ENCODE measurements at places on chromosomes 11 and 22.

- no peak for DNase-seq
These were observed 21.1 kb upstream of the RDX start for GRCh38 chr11:110317516-110317932.

- peak; percentile 70 for DNase-seq
These were observed 6.7 kb upstream of the MCAM start for GRCh38 chr11:119323532-119324033.

GRCh38 chr22:27810609-27811151 is 9.1 kb upstream of the MN1 start:
- DNase-seq: no peak

DNA sequence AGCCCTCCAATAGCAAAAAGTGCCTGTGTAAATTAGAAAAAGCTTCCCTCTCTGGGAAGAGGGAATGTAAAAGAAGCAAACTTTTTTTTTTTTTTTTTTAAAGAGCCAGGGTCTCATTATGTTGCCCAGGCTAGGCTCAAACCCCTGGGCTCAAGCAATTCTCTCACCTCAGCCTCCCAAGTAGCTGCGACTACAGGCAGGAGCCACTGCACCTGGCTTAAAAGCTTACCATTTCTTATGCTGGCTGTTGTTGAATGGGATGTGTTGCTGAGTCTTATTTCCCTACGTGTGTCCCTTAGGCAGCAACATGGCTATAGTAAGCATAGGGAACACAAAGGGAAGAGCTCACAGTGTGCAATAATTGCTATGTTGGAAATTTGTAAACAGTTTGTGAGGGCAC is 225.5 kb upstream of the CCDC90B start:
- no peak for DNase-seq

DNA sequence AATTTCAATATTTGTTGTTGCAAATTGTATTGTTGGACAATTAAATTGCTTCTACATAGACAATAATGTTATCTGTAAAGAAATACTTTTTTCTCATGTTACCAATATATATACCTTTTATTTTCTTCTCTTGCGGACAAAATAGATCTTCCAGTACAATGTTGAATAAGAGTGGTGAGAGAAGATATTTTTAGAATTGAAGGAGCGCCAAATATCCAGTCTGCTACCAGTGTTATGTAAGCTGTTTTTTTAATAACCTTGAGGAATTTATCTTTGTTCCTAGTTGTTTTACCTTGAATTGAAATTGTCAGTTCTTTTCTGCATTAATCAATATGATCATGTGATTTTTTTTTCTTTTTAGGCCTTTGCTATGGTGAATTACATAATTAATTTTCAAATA is 1702.5 kb upstream of the RAG2 start:
- no peak for DNase-seq

DNA sequence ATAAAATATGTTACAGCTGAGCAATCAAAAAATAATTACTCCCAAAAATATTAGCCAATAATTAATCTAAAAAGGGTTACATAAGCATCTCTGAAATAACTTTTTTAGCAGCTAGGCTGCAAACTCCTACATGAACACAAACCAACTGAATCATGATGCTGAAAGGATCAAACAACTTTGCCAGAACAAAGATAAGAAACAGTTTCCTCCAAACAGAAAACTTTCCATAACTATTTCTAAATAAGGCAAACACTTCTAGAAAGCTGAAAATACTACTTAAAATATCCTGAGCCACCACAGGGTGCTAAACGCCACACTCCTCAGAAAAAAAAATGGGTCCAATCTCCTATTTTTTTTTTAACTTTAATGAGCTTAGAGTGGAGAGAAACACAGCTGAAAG is 68.6 kb upstream of the ARHGAP32 start:
- DNase-seq: no peak

- no peak for DNase-seq
These were observed 9.7 kb downstream of the MUC6 start for GRCh38 chr11:1026641-1027482.

GRCh38 chr11:125295931-125296330 is 131.4 kb downstream of the PKNOX2 start:
- DNase-seq: no peak

- DNase-seq: no peak
These were observed 1.8 kb downstream of the LDHAL6A start for GRCh38 chr11:18457450-18457849.

- peak; percentile 78 for DNase-seq
These were observed 9.5 kb upstream of the EHD1 start for GRCh38 chr11:64887757-64888405.

DNA sequence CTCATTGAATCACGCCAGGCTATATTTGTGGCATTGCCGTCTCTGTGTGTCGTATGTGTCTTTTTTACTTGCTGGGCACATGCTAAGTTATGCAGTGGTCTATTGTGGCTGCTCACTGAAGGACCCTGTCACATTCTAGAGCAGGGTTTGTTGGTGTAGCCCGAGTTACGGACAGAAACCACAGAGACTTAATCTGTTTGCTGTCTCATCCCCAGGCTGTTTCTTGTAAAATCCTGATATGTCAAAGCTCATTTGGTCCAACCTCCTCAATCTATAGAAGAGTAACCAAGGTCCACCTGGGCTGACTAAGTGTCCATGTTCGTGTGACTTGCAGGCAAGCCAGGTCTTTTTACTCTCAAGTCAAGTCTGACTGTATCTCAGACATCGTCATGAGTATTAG is 5.0 kb downstream of the DPF2 start:
- no peak for DNase-seq

GRCh38 chr11:43135966-43136534 is 175.7 kb upstream of the API5 start:
- no peak for DNase-seq

GRCh38 chr11:967995-968751 is 42.5 kb downstream of the AP2A2 start:
- no peak for DNase-seq

DNA sequence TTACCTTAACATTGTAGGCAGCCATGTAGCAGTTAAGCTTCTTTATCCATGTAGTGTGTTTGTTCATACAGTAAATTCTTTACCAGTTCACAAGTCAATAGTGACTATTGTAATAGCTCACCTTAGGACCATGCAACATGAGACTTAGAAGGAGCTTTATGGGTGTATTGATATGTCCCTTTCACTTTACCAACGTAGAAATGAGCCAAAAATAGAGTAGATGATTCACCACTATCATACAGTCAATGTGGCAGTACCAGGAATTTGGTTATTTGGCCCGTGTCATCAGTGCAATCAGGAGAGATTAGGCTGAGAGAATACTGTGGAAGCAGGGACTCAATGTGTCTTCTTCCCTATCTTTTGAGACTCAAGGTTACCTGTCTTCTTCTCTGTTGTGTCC is 4.7 kb downstream of the ZDHHC13 start:
- DNase-seq: no peak

DNA sequence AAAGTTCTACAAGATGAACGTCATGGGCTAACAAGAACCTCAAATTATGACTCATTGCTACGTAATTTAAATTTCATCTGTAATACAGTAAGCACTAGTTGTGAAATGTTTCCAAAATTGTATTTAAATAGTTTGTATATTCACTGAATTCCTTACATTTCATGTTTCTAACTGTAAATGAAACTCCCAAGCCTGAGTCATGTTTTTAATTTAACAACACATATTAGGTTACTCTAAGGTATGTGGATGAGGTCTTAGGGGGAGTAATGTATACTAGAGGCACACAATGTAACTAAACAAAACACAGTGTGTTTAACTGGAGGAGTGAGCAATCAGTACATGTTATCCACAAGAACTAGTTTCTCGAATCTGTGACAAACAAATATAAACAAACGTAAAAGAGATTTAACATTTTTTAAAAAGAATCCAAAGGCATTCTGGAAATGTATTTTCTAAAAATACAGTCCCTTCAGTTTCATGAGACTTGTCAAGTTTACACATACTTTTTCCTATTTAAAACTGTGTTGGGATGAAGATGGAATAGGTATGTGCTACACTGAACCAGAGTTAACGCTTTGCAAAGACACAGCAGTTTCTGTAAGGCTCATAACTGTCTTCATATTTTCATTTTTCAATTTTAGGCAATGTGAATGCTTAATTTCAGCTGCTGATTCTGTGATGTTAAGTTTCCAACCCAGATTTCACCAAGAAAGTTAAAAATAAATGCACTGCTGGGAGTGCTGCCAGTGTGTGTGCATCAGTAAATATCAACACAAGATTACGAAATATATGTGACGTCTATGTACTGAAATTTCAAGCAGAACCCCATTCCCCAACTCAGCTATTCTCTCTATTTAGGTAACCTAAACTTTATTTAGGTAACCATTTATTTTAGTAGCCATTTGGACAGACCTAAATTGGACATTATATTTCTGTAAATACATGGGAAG is 52.6 kb downstream of the PITPNB start:
- no peak for DNase-seq

- DNase-seq: no peak
These were observed 146.3 kb downstream of the WNT7B start for GRCh38 chr22:45830531-45831245.

DNA sequence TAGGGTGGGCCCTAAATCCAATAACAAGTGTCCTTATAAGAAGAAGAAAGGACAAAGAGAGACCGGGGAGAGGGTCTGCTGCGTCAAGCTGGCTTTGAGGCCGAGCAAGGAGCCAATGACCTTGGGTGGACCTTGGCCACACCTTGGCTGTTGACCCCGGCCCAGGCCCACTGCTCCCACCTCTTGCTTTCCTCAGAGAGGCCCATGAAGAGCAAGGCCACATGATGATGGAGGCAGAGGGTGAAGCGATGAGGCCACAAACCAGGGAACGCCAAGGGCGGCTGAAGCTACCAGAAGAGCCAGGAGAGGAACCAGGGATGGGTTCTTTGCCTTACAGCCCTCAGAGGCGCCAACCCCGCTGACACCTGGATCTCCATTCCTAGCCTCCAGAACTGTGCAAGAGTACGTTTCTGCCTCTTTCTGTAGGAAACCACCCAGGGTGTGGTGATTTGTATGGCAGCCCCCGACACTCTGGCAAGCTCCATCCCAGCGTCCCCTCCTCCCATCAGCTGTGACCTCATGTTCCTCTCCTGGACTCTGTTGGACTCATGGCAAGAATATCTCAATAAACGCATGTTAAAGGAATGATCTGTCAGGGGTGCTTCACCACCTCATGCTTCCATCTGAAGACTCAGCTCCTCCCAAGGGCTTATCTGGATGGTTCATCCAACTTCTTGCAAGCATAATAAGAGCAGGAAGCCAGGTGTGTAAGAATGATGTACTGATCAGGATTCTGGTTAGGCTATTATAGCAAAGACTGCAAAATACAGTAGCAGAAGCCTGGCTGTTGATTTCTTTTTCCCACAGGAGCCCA is 41.6 kb upstream of the LINC01488 start:
- DNase-seq: no peak

- no peak for DNase-seq
These were observed 52.3 kb downstream of the BARX2 start for GRCh38 chr11:129427816-129428406.

DNA sequence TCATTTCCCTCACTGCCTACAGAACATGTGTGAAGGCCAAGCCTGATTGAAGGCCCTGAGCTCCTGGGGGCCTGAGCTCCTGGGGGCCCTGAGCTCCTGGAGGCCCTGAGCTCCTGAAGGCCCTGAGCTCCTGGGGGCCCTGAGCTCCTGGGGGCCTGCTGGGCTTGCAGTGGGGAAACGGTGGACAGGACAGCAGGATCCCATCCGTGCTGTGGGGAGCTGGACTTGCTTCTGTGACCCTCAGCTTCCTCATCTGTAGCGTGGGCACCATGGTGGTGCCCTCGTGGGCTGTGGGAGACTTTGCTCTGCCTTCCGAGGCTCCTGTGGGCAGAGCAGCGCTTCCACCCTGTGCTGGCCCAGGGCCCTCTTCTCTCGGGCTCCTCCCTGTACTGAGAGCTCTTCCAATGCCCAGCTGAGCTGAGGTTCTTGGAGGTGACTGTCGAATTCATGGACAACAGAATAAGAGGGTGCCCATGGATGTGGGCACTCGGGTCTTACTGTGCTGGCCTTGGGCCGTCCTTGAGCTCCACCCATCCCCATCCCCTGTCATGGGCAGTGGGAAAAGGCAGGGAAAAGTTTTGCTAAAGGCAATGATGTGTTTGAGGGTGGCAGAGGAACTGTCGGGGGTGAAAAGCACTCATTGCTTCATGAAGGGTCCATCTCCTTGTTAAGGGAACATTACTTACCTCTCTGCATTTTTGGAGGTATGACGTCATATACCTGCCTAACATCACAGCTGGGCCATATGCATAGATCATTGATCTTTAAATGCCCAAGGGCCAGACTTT is 786.7 kb downstream of the TBC1D22A start:
- no peak for DNase-seq

DNA sequence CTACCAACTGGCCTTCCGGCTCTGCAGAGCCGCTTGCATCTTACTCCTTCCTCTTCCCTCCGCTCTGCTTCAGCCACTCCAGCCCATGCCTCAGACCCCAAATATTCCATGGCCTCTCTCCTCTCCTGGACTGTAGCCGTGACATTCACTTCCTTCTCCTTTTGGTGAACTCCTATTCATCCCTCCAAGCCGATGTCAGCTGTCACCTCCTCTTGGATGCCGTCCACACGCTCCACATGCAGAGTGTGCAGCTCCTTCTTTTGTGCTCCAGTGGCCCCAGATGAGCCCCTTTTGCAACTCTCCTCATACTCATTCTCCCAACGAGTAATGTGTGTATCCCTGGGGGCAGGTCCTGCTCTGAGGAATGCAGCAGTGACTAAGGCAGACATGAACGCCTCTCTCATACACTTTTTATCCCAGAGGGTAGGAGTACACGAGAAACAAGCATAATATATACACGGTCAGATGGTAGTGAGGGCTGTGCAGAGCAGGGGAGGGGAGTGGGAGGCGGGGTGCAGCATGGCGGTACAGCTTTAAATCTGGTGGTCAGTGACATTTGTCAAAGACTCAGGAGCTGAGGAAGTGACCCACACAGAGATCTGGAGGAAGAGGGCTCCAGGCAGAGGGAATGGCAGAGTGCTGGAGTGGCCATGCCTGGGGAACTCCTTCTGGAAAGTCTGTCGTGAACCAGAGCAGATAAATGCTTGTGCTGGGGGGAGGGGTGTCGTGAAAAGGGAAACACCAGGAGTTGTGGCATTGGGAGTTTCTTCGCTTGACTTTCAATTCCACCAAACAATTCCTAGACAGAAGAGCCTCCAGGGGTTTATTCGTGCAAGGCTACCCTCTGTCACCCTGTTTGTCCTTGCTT is 83.8 kb upstream of the ATXN10 start:
- no peak for DNase-seq

All from activated CD8-positive, alpha-beta memory T cell treated with anti-CD3 and anti-CD28 coated beads for 1 hour (primary cell).